Transverse colon (tissue), 4 donors: ENCODE measurements at places on chromosomes 2 and 18. TPM values are rescaled to one million over a fixed set of nuclear protein-coding genes. Genes with fewer than 3 reads are reported as not detected.
A peak's percentile ranks its signal among the peaks of the same experiment; 100 is the strongest.

DNA sequence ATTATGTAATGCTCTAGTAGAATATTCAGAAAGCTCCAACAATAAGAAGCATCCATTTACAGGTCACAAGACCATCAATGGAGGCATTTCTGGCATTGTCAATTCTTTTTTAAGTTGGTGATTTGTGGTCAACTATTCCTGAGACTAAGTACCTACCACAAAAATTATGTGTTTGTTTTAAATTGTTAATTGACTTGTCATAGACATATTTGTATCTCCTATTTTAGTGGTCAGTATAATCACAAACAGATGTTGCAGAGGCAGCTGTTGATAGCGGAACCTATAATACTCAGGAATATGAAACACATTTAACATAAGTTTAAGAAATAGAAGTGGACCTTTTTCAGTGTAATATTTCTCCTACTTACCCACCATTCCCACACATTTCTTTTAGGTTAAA lies 430.1 kb downstream of the CCDC85A start:
- H3K4me3 ChIP-seq = no peak overlapping the region
- H3K36me3 ChIP-seq = no peaks in the 10 kb centered on the region
- H3K4me1 ChIP-seq = no peaks in the 10 kb centered on the region
- no peaks in the 10 kb centered on the region for H3K27me3 ChIP-seq

The MAPK4 gene
- total RNA-seq = 8.6 TPM

GRCh38 chr2:165401285-165401852 lies 68.1 kb upstream of the CSRNP3 start:
- no peak overlapping the region for H3K27ac ChIP-seq
- DNase-seq = no peak
- no peaks in the 10 kb centered on the region for H3K4me1 ChIP-seq
- H3K4me3 ChIP-seq = no peak overlapping the region
- no peaks in the 10 kb centered on the region for H3K36me3 ChIP-seq

The DAPL1 gene
- not detected for total RNA-seq

DNA sequence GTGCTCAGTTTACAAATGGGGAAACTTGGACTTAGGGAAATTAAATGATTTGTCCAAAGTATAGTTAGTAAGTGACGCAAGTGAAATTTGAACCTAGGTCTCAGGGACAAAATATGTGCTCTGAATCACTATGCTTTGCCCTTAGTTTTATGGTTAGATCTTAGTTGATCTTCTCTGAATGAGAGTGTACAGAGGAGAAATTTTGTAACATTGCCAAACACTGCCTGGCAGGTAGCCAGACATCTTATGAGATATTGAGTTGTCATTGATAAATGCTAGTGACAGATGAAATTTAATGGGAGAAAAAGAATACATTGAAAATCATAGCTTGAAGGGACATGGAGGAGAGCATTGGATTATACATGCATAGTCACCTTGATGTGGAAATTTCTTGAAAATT lies 91.4 kb downstream of the GALNT1 start:
- H3K27me3 ChIP-seq = no peaks in the 10 kb centered on the region
- peaks cover 14% of the 10 kb centered on the region for H3K4me1 ChIP-seq
- no peak overlapping the region for H3K4me3 ChIP-seq
- H3K36me3 ChIP-seq = peaks cover 7% of the 10 kb centered on the region
- peak; percentile 50 for DNase-seq
- no peak overlapping the region for H3K27ac ChIP-seq

The TMEM37 gene
- total RNA-seq = 18.7 TPM

DNA sequence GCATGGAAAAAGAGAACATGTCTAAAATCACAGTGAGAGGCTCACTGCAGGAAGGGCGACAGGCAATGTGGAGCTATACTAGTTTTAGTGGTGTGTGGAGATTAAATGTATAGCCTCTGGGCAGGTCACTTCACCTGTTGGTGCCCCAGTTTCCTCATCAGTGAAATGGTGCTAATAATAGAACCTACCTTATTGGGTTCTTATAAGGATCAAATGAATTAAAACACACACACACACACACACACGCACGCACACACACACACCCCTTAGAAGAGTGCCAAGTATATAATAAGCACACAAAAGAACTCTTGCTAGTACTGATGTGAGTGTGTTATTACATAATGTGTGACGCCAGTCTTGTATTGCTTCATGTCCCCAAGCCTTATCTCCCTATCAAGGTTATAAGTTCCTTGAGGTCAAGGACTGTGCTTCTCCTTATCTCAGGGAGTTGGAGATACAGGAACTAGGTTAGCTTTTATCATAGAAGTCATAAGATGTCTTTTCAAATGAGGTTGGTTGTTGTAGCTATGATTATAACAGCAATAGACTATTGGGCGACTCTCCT lies 98.0 kb upstream of the CXCR4 start:
- H3K27ac ChIP-seq = no peak overlapping the region
- H3K27me3 ChIP-seq = no peaks in the 10 kb centered on the region
- no peak for DNase-seq
- no peaks in the 10 kb centered on the region for H3K36me3 ChIP-seq
- H3K4me1 ChIP-seq = no peaks in the 10 kb centered on the region

GRCh38 chr18:31274931-31275330 lies 43.0 kb upstream of the DSG1 start:
- H3K27ac ChIP-seq = peak overlapping the region; percentile 77
- H3K4me1 ChIP-seq = peaks cover 43% of the 10 kb centered on the region
- H3K27me3 ChIP-seq = no peaks in the 10 kb centered on the region
- peak; percentile 77 for DNase-seq

DNA sequence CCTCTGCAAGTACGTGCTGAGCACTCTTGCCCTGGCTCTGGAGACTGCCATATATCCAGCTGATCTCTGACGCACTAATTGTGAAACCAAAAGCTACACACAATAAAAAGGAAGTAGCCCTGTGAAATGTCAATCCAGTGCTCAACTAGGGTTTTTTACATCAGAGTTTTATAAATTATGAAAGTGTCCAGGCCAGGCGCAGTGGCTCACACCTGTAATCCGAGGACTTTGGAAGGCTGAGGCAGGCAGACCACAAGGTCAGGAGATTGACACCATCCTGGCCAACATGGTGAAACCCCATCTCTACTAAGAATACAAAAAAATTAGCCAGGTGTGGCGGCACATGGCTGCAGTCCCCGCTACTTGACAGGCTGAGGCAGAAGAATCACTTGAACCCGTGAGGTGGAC lies 24.5 kb upstream of the PEX13 start:
- no peak overlapping the region for H3K4me3 ChIP-seq
- no peaks in the 10 kb centered on the region for H3K36me3 ChIP-seq
- H3K27ac ChIP-seq = no peak overlapping the region

The PRR30 gene
- not detected for total RNA-seq

- no peaks in the 10 kb centered on the region for H3K4me1 ChIP-seq
- H3K27ac ChIP-seq = no peak overlapping the region
- H3K36me3 ChIP-seq = no peaks in the 10 kb centered on the region
- no peaks in the 10 kb centered on the region for H3K27me3 ChIP-seq
Measured at GRCh38 chr2:173981520-173981919, 16.3 kb upstream of the SP3 start.

The G6PC2 gene
- 0.55 TPM for total RNA-seq
